ENCODE measurements at places on chromosomes 4 and X.

GRCh38 chr4:99126376-99126775 is 17.7 kb downstream of the ADH4 start:
- no peak for ATAC-seq

DNA sequence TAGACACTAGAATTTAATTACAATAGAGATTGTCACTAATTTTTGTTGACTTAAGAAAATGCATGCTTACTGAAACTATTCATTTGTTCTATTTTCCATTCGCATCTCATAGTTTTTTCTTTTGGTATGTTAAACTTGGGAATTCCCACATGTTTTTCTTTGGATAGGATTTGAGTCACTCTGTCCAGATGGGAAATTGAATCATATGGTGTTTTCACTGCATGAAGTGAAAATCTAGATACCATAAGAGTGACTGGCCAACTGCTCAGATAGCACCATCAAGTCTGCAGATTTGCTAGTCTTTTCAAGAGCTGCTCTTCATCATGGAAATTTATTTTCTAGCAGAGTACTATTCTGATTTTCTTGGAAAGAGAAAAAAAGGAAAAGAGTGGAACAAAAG is 172.6 kb downstream of the FAM47B start:
- no peak for ATAC-seq

DNA sequence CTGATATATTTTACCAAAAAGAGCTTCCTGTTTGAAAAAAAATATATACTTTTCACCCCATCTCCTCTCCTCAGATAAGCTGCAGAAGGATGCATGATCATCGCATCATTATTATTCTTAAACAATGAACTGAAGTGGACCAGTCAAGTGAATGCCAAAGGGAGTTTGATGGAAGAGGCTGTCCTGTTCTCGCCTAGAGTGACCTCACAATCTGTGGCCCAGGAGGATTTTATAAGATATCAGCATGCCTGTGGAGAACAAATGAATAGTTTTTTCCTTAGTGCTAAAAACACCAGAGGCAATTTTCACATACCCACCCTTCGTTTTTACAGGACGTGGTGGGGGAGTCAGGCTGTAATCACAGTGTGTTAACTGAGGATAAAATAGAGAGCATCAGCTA is 112.7 kb downstream of the USP46 start:
- ATAC-seq, result no peak

- ATAC-seq, result no peak
Measured at GRCh38 chr4:141425124-141425523, 204.4 kb downstream of the ZNF330 start.

- no peak for ATAC-seq
Measured at GRCh38 chr4:95742872-95743271, 97.0 kb upstream of the PDHA2 start.

DNA sequence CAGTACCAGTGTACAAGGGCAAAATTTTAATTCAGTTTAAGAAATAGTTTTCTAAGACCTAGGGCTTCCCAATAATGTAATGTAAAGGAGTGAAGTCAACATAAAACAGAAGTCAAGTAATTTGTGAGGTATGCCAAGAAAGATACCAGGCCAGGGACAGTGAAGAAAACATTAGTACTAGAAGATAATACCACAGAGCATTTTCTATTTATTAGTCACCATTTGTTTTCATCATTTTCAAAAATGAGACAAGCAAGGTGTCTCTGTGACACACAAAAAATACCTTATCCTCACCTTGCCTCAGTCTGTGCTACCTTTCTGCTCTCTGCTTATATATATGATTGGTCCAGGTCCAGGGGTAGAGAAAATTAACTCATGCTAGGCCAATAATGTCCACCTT is 46.8 kb downstream of the VEGFC start:
- no peak for ATAC-seq

- no peak for ATAC-seq
Measured at GRCh38 chrX:153828308-153828707, 2.0 kb downstream of the PDZD4 start.

GRCh38 chr4:5199912-5200311 is 148.6 kb downstream of the STK32B start:
- ATAC-seq, result no peak

DNA sequence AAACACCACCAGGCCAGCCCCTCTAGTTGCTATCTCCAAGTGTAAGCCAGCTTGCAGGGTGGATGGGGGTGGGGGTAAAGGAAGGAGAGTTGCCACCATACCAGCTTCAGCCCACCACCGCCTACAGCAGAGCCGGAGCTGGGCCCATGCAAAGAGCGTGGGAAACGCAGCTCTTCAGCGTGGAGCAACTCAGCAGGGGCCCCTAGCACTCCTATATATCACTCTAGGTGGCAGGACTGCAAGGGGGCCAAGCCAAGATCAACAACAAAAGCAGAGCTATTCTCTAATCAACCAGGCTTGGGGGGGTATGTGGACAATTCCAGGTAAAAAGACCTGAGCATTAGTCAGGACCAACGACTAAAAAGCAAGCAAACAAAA is 35.5 kb upstream of the IQSEC2 start:
- no peak for ATAC-seq

DNA sequence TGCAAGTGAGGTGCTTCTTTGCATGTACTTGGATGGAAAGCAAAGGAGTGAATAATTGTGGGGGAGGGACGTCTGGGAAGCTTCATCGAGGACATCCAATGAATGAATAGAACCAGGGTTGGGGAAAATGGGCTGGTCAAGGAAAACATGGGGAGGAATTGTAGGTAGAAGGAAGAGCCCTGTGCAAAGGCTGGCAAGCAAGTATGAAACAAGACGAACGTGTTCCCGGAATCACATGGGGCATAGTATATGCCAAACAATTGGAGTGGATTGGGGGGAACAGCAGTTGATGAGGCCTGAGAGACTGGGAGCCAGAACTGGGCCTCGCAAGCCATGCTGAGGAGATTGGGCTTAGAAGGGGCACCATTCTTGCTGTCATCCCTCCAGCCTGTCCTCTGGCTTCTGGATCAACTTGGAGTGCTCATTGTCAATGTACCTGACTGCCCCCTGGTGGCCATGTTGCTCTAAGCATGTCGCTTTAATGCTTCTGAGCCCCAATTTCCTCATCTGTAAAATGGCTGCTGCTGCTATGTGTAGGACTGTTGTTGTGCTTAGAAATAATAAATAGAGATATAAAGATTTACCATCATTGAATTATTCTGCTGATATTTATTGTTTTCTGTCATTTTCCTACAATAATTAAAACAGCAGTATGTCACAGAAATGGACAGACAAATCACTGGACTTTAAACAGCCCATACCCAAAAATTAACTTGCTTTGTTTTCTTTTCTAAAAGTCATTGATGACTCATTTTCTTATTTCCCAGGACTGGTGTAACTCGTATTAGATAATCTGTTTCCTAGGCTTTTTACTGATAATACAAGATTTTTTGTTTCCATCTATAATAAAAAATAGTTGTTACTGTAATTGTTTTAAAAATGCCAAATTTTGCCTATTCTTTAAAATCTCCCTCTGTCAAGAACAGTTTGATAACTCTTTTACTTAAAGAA is 66.4 kb downstream of the JADE3 start:
- ATAC-seq, result peak; percentile 73

GRCh38 chr4:2066011-2066551 is 7.0 kb downstream of the NAT8L start:
- ATAC-seq, result no peak

DNA sequence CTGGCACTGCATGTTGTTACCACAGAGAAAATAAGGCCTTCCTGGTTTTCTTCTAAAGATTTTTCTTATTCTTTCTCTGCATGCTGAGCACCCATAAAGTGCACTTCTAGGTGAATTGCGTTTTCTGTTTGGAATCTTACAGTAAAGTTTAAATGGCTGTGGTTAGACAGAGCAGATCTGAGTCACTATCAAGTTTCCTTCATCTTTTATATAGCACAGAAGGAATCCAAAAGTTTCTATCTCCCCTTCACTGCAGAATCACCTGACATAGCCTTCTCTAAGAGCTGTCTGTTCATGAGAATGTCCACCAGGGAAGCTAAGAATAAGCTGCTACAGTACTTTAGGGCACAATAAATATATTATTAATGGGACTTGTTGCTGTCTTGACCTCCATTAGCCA is 455.5 kb upstream of the FAM241A start:
- ATAC-seq, result no peak

GRCh38 chr4:71691416-71692073 is 92.3 kb downstream of the GC start:
- ATAC-seq, result no peak

DNA sequence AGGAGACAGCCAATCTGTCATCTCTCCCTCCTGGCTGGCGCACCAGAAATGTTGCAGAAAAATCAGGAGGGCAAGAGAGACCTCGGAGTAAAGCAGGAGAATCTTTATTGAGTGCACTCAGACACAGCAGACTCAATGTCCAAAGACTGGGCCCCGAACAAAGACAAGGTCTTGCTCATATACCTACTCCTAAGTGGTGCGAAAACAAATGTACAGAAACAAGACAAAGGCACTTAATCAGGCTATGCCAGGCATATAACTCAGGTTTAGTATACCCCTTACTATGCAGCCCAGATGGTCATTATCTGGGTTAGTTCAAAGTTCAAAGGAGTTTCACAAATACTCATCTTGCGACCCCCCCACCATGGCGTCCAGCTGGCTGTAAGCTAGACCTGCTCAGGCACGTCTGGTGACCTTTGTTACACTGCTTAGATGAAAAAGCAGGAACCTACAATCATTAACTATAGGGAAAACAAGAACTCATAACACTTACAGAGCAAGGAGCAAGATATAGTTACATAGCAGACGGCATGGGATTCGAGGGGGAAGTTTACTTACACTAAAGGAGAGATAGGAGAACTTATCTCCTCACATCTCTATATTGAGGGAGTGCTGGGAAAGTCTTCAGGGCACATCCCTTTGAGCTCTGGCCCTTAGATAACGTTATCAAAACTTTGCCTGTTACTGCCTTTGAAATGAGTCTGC is 27.5 kb downstream of the SULT1E1 start:
- no peak for ATAC-seq

- no peak for ATAC-seq
Measured at GRCh38 chrX:41722816-41723618, 964 bp upstream of the GPR82 start.

- no peak for ATAC-seq
Measured at GRCh38 chr4:188728359-188728758, 589.1 kb downstream of the TRIML1 start.

- no peak for ATAC-seq
Measured at GRCh38 chr4:3720466-3720865, 45.7 kb upstream of the ADRA2C start.

GRCh38 chr4:74394476-74395136 is 29.7 kb downstream of the EREG start:
- ATAC-seq, result no peak

DNA sequence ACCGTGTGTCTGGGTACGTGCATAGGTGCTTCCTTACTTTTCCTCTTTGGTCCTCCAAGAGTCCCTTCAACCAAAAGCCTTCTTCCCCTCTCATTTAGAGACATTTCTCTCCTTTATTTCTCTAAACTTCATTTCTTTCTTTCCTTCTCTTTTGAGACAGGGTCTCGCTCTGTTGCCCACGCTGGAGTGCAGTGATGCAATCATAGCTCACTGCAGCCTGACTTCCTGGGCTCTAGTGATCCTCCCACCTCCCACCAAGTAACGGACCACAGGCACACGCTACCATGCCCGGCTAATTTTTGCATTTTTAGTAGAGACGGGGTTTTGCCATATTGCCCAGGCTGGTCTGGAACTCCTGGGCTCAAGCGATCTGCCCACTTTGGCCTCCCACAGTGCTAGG is 42.2 kb downstream of the ACOX3 start:
- ATAC-seq, result no peak

- no peak for ATAC-seq
Measured at GRCh38 chr4:5036239-5036638, 15.0 kb upstream of the STK32B start.

DNA sequence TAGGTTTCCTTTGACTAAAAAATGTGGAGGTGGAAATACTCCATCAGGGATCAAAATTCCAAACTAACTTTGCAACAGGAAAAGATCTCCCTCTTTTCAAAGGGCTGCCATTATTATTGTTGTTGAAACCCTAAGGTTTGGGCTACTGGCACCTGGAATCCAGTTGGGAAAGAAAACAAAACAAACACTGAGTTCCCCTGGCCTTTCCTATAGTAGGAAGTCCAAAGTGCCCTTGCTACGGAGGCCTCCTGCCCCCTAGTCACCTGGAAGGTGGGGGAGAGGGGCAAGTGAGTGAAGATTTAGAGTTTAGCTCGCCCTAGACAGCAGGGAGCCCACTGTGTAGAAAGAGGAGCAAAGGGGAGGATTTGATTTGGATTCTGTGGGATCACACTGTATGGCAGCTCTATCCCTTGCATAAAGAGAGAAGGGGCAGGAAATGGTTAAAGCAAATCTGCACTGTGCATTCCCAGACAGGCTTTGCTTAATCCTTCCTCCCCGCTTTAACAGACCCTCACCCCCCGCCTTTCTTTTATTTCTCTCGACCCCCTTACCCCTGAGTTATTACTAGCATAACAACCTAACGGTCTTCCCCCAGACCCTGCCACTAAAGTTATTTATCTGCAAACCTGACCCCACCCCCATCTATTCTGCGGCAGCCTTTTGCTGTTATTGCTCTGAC is 627 bp upstream of the FAT4 start:
- no peak for ATAC-seq

- no peak for ATAC-seq
Measured at GRCh38 chrX:9171841-9172463, 138.0 kb upstream of the FAM9B start.

DNA sequence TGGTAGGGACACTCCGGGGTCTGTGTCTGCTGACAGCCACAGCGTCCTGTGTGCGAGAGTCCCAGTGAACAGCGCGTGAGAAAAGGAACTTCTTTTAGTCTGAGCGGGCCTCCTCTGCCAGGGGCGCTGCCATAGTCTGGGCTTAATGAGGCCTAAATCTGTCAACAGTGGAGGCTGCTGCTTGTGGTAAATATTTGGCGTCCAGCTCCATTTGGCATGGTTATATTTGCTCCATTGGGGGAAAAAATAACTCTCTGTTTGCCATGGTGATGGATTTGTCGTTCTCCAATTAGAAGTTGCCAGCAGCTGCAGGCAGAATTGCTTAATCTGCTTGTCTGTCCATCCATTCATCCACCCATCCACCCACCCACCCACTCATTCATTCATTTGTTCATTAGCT is 71.4 kb upstream of the PSAPL1 start:
- ATAC-seq, result no peak

DNA sequence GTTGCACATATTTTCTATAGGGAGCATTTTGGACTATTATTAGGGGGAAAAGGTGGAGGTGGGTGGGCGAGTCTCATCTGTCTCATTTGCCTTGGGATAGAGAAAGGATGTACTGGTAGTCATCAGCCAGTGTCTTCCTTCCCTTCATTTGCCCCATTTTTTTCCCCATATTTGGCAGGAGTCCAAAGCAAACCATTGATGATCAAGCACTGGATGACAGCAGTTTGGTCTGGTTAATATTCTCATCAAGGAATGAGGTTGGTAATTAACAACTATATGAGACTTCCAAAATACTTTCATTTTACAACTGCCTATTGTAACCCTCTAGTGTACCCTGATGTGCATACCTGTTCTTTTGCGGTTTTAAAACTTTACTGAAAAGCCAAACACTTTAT is 22.6 kb upstream of the IGFBP7 start:
- ATAC-seq, result no peak

- no peak for ATAC-seq
Measured at GRCh38 chrX:63686878-63687714, 97.9 kb downstream of the ARHGEF9 start.
